ENCODE measurements at places on chromosomes 4 and X.
A peak's percentile ranks its signal among the peaks of the same experiment; 100 is the strongest.

DNA sequence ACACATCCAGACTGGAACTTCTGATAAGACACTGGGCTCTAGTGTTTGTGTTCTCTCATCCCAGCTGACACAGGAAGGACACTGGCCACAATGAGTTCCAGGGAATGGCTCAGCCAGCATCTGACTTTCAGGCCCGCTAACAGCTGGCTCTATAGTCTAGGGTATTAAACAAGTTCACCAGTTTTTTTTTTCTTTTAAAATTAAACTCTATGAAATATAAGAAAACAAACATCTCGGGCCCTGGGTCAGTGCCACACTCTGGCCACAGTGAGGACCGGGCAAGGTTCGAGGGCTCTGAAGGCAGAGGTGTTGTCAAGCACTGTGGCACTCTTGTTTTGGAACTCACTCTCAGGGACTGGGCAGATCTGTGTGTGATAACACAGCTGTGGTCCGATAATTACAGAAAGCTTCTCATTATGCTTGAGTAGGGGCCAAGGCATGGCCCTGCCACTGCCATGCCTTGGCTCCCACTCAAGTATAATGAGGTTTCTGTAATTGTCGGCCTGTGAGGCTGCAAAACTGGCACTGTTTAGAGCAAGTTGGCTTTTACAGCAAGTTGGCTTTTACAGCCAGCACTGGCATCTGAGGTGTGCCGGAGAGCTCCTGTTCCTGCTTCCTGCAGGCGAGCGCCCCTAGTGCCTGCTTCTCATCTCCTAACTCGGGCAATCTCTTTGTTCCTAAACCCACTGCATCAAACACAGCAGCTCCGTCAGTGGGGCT, 62.8 kb downstream of the PPP1R2C start:
- DNase-seq = peak; percentile 41

DNA sequence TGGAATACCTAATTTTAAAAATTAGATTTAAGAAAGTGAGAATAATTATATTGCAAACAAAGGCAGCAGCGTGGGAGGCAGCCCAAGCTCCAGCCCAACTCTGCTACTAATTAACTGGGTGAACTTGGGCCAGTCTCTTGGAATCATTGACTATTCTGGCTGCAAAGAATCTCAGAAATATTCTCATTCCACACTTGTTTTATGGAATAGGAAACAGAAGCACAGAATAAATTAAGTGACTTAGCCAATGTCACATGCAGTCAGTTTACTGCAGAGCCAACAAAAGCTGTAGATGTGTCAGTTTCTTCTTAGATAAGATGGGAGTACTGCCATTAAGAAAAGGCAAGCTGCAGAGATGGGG, 132.6 kb upstream of the FAM9B start:
- no peak for DNase-seq

- DNase-seq = no peak
Measured at GRCh38 chr4:76196376-76196775, 17.2 kb downstream of the SCARB2 start.

DNA sequence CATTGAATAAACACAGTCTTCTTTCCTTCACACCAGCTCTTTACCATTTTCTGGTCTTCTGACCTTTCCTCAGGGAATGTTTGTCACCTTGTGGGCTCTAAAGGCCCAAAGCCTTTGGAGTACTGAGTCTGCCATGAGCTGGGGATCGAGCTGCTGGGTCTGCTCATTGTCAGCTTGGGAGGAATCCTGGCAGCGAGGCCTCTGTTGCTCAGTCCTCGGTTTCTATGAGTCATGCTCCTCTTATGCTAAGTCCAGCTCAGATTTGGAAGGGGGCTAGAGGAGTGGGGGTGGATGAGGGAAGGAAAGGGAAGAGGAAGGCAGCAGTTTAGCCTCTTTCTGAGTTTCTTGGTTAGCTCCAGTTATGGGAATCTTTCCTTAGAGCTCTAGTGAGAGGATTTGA, 31.1 kb downstream of the NHSL2 start:
- no peak for DNase-seq
